ENCODE measurements at places on chromosomes 3 and 15.
A peak's percentile ranks its signal among the peaks of the same experiment; 100 is the strongest.

DNA sequence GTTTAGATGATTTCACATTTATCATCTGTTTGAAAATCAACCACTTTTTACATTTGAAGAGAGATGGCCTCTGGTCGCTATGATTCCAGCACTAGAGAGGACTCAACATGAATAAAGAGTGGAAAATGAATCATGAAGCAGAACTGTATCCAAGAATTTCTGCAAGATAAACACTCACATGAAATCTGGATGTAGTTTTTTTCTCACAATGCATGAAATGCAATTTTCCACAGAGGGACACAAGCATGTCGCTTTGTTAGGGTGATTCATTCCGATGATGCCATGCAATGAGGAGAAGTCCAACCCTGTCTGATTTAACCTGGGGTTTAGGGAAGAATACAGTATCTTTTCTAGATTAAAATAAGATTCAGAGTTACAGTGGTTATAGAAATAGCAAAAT lies 50.4 kb upstream of the ADCY5 start:
- no peak for DNase-seq

DNA sequence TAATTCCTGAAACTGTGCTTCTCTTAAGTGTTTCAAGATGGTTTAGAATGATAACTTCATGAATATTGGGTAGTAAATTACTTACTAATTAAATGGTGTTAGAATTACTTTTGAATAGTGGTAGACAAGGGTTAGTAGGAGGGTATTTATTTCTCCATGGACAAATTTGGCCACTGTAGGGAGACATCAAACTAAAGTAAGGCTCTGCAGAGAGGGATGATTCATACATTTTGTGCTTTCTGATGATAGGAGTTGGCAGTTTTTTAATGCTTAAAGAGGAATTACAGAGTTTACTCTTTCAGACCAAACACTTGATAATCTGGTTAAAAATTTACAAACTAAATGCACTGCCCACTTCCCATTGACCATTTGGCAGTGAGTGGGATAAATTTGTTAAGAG lies 127.6 kb downstream of the NAALADL2 start:
- DNase-seq: no peak

DNA sequence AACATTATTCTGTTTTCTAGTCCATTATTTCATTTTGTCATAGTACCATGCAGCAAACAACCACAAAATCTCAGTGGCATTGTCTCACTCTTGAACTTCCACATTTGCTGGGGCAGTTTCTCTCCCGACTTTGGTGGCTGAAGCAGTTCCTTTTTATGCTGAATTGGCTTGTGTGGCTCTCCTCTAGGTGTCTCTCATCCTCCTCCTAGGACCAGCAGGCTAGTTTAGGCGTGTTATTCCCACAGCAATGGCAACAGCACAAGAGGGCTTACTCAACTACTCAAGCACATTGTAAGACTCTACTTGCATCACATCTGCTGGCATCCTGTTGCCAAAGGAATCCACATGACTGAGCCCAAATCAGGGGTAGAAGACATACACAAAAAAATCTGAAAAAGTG lies 201.8 kb upstream of the KCNH8 start:
- DNase-seq: no peak

- no peak for DNase-seq
These were observed 117.8 kb downstream of the OXNAD1 start for GRCh38 chr3:16382845-16383244.

- DNase-seq: no peak
These were observed 77.9 kb downstream of the NTRK3 start for GRCh38 chr15:88178631-88179030.

DNA sequence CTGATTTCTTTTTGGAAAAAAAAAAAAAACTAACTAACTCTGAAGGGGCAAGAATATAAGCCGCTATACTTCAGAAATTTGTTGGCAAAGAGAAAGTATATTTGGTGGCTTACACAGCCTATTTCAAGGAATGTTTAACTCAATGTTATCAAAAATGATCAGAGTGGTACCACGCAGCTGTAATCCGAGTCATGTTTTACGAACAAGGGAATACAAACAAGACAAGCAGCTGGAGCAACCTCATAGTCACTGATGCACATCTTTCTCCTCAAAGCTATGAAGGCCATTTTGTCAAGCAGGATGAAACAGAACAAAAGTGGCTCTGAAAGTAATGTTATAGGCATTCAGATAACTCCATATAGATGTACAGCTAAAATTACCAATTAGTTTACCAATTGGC lies 81.2 kb downstream of the SCAPER start:
- no peak for DNase-seq

DNA sequence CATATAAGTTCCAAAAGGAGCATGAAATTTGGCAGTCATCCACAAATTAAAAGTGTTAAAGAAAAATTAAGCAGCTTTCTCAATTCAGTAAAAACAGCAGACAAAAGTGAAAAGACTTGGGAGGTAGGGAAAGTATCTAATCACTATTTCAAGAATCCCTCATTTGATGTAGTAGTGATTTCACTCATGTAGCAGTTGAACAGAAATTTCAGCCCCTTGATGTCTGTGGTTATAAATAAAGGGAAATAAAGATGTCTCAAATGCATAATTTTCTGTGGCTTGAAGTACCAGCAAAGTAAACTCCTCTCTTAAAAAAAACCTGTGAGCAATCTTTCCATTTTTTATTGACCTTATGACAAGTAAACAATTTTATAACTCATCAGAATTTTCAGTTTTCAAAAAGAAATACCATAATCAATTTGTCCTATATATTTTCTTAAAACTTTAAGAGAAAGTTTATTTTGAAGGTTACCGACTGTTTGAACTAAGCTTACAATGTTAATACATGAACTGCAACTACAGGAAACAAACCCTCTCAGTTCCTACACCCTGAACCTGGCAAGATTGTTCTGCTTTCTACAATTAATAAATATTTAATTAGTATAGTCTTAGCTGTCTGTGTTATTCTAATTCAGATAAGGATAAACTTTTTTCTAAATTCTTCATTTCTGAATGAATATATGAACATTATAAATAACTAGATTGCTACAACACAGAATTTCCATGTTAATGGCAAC lies 94.2 kb downstream of the CBLB start:
- DNase-seq: no peak

DNA sequence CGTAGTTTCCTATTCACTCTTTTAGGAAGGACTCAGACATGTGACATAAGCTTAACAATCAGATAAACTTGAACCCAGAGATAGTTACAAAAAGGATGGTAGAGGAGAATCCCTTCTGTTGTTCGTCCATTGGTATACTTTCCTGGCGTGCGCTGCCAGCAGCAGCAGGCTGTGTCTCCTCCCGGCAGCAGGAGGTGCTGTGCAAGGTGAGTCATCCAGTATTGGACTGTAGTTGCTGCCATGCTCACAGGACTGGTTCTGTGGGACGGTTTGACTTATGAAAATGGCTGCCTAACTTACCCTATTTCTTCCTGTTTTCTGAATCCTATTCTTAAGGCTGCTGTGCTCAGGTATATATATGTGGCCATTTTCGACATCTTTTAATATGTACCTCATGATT lies 253.4 kb upstream of the LRRC3B start:
- DNase-seq: no peak

DNA sequence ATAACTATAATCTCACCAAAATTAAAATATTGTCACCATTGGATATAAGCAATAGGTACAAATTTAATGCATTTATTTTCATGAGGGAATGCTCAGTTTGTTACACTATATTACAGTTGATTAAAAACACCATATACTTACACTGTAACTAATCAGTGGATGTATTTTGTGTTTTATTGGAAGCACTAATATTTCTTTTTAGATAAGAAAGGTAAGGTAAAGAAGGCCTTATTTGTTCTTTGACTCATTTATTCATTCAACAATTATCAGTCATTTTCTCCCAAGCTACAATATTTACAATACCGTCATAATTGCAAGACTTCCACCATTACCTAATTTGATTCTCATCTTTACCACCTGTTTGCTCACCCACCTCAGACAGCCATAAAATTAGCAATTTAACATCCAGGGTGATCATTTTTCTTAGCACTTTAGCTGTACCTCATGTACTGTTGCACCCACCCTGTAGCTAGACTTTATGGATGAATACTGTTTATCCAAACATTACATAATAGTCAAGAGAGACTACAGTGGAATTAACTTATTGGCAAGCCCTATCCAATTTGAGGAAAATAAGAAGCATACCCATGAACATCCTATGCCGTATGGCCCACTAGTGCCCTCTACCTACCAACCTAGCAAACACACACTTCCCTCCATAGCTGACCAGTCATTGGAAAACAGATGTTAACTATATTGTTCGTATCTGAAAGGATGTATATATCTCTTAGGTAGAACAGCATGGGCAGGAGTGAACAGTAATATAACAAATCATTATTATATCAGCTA lies 229.6 kb downstream of the BBX start:
- no peak for DNase-seq

DNA sequence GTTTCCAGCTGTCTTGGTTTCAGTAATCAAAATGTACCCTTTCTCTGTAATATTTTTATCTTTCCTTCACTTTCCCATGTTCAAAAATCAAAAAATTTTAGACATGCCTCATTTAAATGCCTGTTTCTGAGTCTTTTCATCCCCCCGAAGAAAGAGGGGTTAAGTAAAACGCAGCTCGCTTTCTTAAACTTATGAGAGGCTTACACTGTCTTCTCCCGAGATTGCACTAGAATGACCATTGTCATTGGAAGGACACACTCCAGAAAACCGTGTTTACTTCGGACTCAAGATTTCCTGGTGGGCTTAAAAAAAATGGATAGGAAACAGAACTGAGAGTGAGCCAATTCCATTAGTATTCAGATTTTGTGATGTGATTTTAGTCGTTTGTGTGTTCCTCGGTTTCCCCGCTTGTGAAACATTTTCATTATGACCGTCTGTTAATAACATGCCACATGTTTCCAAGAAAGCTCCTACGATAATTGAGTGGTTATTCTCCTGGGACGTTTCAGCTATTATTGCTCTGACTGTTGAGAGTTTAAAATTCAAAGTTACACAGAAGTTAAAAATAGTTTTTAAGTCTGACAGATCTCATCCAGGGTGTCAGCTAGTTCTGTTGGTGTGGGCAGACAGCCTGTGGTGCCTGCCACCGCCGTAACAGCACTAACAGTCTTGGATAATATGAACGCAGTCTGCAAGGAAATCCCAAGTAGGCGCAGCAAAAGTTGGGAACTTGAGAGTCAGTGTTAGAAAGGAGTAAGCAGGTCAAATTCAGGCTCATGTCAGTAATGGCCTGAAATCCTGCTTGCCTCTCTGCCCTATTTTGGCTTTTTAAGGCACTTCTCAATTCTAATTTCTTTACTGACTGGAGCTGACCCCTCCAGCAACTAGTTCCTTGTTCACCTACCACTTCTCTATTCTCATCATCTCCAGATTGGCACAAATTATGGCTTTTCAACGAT lies 1.5 kb downstream of the CRYBG3 start:
- DNase-seq: no peak

- no peak for DNase-seq
These were observed 81.7 kb upstream of the DPH6 start for GRCh38 chr15:35627696-35628095.

- DNase-seq: no peak
These were observed 86.5 kb downstream of the ANKRD28 start for GRCh38 chr3:15711281-15711680.

GRCh38 chr3:45778761-45779201 lies 17.6 kb downstream of the SLC6A20 start:
- no peak for DNase-seq

DNA sequence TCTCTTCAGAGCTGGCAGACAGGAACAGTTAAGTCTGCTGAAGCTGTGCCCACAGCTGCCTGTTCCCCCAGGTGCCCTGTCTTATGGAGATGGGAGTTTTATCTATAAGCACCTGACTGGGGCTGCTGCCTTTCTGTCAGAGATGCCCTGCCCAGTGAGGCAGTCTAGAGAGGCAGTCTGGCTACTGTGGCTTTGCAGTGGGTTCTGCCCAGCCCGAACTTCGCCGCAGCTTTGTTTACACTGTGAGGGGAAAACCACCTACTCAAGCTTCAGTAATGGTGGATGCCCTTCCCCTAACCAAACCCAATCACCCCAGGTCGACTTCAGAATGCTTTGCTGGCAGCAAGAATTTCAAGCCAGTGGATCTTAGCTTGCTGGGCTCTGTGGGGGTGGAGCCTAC lies 91.2 kb downstream of the SLC25A26 start:
- no peak for DNase-seq

- DNase-seq: no peak
These were observed 66.3 kb upstream of the IQSEC1 start for GRCh38 chr3:13139471-13140065.

GRCh38 chr3:89340408-89340807 lies 233.0 kb downstream of the EPHA3 start:
- DNase-seq: no peak

DNA sequence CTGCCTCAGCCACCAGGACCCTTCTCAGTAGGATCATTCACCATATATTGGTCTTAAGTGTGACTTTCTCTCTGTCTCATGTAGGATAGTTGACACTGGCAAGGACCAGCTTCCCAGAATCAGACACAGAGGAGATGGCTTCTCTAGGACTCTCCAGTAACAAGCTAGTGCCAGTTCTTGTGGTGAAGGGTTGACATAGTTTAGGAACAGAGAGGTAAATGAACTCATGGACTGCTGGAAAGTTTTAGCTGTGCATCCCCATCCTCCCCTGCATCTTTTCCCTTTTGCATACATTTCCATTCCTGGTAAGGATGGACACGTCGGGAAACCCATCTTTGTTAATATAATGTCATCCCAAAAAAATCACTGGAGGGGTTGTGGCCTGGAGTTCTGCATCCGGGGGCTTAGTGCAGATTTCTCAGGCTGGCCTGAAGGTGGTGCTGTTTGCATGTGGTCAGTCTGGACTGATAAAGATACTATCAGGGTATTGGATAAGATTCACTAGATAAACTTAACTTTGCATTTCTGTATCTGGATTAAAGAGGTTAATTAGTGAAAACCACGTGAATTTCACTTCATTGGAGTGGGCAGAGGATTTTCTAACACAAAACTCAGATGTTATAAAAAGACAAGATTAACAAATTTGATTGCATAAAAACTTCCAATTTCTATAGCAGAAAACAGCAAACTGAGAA lies 110.8 kb downstream of the TBC1D2B start:
- DNase-seq: peak; percentile 59

DNA sequence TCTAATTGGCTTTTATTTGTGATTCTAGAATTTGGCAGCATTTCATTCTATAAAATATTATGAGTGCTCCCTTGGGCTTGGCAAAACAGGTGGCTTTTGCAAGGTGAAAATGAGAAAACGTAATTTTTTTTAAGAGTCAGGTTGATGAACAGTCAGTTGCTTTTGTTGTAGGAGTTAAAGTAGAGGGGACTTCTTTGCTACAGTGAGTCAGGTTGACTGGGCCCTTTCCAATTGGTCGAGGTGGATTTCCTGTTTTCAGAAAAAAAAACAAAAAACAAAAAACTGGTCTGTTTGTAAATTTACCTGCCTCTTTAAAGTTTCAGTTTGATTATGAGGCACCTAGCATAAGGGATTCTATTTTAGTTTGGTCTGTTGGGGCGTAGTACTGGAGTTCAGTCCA lies 1469.4 kb upstream of the GBE1 start:
- no peak for DNase-seq

Measured in nephron progenitor cell (in vitro differentiated cells).